SK-N-SH treated with all-trans-retinoic acid at 6 μM for 48 hours (cell line): ENCODE measurements at places on chromosomes 1 and 21.

DNA sequence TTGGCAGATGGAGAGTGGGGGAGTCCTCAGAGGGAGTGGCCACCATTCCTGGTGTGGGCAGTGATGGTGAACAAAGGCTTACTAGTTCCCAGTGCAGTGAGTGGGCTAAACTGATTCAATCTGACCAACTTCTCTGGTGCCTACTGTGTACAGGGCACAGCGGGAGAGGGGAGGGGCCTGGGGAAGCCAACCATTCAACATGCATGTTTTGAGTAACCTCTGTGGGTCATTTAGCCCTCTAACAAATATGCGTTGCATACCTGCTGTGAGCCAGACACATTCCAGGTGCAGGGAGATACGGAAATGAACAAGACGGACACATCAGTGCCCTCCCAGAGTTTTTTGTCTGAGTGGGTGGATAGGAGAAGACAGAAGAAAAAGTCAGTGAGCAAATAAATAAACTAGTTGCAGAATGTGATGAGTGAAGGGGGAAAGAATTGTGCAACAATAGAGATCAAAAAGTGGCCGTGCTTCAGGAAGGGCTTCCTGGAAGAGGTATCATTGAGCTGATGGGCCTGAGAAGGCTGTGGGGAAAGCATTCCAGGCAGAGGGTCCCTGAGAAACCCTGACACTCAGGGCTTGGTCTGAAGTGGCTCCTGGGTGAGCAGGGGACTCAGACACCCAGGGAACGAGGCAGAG lies 78.8 kb downstream of the EPHB2 start:
- ATAC-seq: 0 out of 3 replicates have a peak, but pooled peaks have one; percentile 36

DNA sequence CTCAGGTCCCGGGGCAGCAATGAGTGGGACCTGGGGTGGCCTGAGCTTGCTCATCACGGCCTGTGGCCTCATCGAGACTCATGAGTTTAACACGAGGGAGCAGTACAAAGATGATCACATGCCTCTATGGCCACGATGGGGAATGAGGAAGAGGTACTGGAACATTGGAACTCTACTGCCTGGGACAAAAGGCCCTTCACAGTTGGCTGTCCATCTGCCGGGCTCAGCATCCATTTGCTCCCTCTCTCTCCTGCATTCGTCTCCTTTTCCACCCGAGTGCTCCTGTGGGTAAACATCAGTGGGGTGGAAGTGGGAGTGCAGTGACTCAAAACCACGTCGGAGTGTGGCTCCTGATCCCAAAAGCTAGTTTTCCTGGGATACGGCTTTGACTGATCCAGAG lies 124.9 kb downstream of the KAZN start:
- no peak for ATAC-seq

- ATAC-seq: no peak
These were observed 69.6 kb upstream of the C1orf105 start for GRCh38 chr1:172350856-172351255.

DNA sequence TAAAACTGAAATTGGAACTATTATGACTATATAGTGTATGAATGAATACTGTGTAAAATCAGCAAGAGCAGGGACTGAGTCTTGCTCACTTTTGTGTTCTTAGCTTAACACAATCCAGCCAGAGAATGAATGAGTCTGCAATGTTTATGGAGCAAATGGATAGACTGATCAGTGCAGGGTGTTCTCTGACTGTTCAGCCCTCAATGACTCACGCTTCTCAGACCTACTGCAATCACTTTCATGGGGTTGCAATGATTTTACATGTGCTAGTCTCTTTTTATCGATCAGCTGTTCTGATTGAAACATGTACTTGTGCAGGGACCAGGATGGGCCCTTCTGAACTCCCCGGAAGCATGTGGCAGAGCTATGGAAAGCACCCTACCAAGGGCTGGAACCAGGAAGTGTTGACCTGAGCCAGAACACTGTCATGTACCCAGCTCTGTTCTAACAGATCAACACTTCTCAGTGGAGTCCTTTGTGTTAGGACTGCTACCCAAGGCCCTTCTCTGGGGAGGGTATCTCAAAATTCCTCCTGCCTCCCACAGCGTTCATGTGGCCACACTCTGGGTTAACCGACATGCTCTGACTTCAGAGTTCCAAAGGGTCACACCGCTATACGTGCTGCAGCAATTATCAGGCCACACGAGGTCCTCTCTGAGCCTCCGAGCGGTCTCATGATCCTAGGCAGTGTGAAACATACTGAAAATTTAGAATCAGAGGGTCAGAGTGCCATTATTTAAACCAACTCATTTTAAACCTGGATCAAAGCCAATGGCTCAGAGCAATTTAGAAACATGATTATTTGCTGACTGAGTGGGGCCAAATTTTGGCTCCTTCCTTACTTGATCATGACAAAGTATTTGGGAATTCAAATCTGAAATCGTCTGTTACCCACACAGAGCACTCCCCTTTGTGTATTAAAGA lies 35.2 kb downstream of the GRIK1 start:
- ATAC-seq: no peak

DNA sequence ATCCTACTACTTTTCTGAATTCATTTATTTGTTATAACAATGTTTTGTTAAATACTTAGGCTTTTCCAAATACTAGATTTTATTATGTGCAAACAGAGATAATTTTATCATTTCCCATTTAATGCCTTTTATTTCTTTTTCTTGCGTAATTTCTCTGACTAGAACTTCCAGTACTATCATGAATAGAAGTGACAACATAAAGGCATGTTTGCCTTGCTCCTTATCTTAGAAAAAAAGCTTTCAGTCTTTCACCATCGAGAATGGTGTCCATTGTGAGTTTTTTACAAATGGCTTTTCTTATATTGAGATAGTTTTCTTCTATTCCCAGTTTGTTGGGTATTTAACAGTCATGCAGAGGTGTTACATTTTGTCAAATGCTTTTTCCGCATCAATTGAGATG lies 453.1 kb upstream of the ZP4 start:
- no peak for ATAC-seq

DNA sequence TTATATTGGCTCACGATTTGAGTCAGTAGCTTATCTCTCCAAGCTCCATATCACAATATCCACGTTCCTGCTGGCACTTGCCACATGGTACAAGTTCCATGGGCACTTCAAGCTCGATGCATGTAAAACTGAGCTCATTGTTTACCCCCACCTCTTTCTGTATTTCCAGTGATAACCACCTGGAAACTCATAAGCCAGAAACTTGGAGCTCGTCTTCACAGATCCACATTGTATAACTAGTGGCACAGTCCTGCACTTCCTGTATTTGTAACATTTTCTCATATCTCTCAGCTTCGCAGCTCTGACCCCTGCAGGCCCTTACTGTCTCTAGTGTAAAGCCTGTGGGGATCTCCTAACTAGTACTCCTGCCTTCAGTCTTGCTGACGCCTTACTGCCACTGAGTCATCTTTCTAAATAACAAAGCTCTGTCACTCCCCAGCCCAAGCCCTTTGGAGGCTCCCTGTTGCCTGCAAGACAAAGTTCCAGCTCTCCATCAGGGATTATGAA lies 6.5 kb upstream of the C2CD4D start:
- ATAC-seq: peak; percentile 59

GRCh38 chr1:208170252-208170651 lies 73.9 kb downstream of the PLXNA2 start:
- ATAC-seq: peak; percentile 32; the same call in 2 of the 3 replicates

DNA sequence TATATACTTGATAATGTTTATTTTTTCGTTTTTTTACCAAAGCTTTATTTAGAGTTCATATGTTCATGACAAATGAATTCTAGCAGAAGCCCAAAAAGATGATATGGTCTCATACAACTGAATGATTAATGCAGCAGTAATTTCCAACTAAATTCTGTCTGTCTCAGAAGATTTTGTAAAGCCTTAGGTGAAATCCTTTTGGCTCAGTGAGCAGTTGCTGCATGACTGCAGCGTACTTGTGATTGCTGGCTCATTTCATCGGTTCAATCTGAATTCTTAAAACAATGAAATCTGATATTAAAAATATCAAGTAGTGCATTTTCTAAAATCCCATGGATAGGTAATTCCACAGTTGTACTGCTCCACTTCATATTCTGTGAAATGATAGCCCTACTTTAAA lies 73.2 kb downstream of the AK5 start:
- no peak for ATAC-seq

DNA sequence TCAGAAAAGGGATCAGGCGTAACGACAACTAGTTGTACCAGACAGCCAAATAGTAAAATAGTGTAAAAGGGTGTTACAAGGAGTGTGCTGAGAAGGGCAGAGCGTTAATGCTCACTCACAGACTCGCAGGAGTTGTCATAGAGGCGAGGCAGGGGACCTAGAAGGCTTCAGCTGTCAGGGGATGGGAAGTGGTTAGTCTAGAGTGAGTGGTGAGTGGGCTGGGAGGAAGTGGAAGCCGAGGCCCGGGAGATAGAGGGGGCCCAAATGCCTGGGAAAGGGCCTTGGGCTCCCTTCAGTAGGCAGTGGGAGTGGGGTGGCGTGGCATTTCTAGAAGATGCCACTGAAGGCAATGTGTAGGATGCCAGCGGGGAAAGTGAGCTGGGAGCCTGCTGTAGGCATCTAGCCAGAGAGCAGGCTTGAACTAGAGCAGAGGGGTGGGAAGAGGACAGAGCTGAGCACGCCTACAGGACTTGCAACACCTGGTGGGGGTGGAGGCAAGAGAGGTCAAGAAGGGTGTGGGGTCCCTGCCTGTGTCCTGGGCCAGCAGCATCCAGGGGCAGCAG lies 10.3 kb downstream of the SLC6A17 start:
- ATAC-seq: no peak

- no peak for ATAC-seq
These were observed 345.7 kb downstream of the BARHL2 start for GRCh38 chr1:90371448-90371813.

DNA sequence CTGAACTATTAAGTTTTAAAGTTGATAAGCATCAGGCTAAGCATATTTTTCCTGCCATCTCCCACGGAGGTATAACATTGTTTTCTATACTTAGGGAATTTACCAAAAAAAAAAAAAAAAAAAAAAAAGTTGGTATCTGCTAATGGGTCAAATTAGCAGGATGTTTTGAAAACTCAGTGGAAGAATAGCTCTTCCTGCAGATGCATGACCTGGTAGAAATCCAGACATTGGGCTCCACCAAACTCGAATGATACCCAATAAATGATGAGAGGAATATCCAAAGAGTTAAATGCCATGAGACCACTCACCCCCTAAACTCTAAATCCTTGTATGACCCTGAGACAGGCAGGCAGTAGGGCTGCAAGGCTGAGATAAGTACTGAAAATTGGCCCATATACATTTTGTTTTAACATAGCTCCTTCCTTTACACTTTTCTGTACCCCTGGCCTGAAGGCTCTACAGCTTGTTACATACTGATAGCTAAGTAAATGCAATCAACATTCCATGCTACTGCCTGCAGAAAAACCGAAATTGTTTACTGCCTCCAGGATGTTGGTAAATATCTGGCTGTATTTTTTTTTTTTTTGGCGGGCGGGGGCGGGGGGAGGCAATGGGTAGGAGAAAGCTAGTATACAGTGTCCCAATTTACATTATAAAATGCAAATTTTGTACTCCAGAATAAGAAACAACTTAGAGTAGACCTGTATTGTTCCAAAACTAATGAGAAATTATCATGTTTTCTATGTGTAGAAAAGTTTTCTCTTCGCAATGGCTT lies 57.6 kb downstream of the NFIA start:
- no peak for ATAC-seq

GRCh38 chr1:151024540-151025146 lies 11.7 kb upstream of the BNIPL start:
- peak; percentile 99 for ATAC-seq

GRCh38 chr1:37473431-37474045 lies 842 bp upstream of the ZC3H12A start:
- no peak for ATAC-seq

DNA sequence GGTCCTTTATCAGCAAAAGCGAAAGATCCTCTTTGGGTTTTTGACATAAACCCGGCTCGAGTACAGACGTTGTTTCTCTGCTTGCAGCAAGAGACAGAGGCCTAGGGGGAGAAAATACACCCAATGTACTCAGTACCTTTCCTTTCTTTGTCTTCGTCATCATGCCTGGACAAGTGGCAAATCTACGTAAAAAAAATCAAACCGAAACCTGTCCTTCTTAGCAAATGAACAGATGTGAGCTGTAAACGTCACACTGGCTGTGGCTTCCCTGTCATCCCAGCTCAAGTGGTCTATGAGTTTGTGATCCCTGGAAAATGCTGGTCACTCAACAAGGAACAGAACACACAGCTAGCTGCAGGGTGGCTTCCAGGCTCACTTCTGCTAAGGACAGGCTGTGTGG lies 39.9 kb downstream of the STPG1 start:
- no peak for ATAC-seq

DNA sequence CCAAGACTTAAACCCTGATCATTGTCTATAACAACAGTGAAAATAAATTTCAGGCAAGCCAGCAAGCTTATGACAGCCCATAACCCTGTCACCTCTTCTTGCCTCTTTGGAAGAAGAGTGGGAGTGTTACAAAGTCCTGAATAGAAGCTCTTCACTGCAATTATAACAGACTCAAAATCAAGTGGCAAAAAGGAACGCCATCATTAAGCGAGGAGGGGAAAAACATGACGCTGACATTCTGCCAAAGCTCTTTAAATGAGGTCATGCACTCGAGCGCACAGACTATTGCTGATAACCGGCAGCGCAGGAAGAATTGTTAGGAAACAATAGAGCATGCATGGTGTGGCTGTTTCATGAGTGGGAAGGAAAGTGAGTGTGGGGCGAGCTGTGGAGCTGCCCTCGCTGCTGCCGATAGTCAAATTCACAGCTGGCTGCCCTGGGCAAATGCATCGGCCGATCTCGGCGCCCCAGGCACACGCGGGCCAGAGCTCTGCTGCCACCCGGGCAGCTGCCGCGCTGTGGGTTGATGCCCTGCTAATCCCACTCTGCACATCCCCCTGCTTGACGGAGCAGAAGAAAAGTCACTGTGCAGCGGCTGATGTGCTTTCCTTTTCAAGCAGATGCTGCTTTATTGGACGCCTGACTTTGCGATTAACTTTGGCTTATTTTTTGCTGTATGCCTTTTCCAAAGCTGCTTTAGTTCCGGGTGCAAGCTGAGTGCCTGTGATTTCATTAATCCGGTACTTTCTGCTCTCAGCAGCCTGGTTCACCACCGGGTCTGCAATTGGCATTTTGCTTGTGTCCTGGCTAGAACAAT lies 102.4 kb upstream of the ST6GALNAC5 start:
- ATAC-seq: peak; percentile 92

DNA sequence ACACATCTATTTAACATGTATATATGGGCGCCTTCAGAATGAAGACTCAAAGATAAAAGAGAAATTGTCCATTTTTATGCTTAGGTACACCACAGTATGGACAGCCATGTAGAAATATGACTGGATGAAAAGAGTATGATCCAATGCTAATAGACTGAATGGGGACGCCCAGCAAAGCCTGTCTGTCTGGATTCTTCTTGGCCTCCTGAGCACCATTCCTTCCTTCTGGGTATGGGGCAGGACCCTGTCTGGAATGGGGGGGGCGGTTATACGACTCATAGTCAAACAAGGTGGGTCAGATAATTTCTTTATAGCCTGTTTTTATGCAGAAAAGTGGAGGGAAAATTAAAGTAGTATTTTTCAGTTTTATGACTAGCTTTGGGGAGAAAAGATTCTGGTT lies 81.2 kb upstream of the ABCD3 start:
- ATAC-seq: no peak

- no peak for ATAC-seq
These were observed 82.4 kb upstream of the TLR5 start for GRCh38 chr1:223225481-223225880.

GRCh38 chr1:166384948-166385347 lies 218.1 kb upstream of the FAM78B start:
- no peak for ATAC-seq

GRCh38 chr1:67723620-67724019 lies 38.6 kb downstream of the GADD45A start:
- ATAC-seq: peak; percentile 27; the same call in 1 of the 3 replicates
